ENCODE measurements at places on chromosomes 3 and 15.

DNA sequence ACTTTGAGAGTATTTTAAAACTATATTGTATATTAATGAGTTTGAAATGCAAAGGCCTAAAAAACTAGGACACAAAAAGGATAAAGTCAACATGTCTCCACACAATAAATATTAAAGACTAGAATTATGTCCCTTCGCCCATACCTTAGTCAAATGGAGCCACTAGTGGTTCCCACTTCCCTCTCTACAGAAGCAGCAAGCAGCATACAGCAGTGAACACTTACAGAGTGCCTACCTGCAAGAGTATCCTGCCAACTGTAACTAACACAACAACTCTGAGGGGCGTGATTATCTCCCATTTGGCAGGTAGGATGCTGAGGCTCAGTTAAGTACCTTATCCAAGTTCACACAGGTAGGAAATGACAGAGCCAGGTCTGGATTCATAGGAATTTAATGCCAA is 17.2 kb downstream of the DYNC1LI1 start:
- no peak for DNase-seq

DNA sequence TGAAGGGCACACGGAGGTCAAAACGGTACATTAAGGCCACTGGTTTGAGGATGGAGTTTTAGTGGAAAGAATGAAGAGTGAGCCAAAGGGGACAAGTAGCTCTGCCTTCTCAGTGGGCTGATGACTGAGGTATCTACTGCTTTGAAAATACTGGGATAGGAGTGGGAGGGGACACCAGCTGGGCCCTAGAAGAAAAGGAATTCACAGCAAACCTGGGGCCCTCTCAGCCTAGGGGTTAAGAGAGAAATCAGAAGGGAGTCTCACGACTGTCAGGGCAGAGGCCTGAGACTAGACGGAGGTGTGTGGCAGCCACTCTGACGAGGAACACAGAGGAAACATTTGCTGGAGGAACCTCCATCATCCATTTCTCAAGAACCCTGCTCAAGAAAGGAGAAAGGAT is 75.1 kb downstream of the TNIK start:
- DNase-seq, result no peak

- DNase-seq, result no peak
These were observed 273.6 kb downstream of the THRB start for GRCh38 chr3:24220859-24221657.

GRCh38 chr3:171456765-171457606 is 3.2 kb downstream of the TNIK start:
- no peak for DNase-seq

GRCh38 chr15:66882251-66883020 is 180.4 kb downstream of the SMAD6 start:
- DNase-seq, result no peak

GRCh38 chr3:12246497-12247163 is 42.2 kb upstream of the PPARG start:
- DNase-seq, result no peak

DNA sequence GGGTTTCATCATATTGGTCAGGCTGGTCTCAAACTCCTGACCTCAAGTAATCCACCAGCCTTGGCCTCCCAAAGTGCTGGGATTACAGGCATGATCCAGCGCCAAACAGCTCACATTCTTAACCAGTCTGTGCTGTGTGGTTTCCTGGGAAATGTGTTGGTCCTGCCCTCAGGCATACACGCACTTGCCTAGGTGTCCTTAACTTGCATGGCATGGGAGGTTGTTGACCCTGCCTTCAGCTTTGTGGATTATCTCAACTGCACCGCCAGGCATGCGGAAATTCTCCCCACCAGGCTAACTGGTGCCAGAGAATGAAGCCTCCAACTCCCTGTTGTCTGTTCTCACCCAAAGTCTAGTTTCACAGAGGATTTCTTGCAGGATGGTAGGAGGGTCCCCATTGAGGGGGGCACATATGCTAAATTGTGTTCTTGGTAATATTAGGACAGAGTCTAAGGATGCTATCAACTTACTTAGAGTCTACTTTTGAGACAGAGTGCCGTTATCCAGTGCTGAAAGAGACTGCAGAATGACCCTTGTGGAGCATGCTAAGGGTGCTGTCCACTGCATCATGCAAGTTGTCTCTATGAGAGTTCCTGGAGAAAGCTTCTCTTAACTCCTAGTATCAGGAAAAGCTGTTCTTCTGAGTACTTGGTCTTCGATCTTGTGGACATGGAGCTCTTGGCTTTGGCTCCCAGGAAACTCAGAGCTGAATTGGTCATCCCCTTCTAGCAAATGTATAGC is 61.6 kb upstream of the EIF1B start:
- DNase-seq, result no peak

DNA sequence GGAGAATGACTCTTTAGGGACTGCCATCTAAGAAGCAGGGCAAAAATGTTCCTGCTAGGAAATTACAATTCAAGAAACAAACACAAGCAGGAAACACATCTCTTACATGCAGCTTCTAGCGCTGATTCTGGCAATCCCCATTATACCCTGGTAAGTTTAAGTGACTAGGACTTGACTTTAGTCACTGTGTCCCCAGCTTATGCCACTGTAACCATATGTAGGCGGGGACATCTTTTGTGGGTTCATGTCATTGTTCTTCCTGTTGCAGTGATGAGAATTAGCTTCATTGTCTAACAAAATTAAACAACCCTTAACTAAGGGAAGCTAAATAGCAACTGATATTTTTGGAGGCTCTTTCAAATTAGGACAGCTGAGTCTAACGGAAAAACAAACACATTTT is 17.9 kb upstream of the FAM81A start:
- DNase-seq, result no peak

- no peak for DNase-seq
These were observed 77.7 kb downstream of the OCA2 start for GRCh38 chr15:28021281-28022039.

DNA sequence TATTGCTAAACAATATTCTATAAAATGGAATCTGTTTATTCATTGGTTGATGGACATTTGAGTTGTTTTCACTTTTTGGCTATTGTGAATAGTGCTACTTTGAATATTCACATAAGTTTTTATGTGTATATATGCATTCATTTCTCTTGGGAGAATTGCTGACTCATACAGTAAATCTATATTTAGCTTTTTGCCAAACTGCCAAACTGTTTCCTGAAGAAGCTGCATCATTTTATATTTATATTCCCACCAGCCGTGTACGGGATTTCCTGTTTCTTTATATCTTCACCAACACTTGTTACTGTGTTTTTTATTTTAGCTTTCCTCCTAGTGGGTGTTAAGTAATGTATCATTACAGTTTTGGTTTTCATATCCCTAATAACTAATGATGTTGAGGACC is 12.5 kb upstream of the TCAIM start:
- DNase-seq, result no peak

DNA sequence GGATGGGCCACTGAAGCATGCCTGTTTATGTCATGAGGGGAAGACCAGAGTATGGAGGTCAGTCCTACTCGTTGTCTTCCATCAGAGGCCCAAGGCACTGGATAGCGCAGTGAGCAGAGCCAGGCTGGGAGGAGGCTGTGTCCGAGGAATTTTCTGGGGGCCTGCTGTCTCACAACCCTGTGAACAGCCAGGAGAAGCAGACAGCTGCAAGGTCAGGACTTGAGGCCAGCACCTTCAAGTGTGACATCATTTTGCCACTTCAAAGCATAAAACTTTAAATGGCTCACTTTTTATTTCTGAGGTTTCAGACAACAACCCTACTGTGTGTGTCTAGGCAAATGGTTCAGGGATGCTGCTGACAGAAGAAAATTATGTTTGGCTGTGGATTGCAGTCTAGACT is 47.2 kb downstream of the TMED3 start:
- DNase-seq, result no peak

DNA sequence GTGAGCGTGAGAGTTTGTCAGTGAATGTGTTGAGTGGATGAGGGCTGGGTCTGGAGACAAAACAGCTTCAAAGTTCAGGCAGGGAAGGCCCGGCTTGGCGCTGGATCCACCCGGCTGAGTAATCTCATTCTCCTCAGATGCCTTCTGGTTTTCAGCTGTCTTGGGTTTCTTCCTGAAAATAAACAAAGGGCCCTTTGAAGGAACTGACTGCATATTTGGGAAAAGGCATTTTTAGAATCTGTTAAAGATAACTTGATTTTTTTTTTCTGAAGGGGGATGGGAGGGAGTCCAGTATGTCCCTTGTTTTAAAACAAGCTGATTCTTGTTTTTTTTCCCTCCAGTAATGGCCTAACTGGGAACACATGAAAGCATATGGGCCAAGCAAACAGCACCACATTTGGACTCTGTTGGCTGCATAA is 86.4 kb downstream of the TIGIT start:
- DNase-seq, result no peak

- no peak for DNase-seq
These were observed 12.4 kb downstream of the GORASP1 start for GRCh38 chr3:39094851-39095677.

DNA sequence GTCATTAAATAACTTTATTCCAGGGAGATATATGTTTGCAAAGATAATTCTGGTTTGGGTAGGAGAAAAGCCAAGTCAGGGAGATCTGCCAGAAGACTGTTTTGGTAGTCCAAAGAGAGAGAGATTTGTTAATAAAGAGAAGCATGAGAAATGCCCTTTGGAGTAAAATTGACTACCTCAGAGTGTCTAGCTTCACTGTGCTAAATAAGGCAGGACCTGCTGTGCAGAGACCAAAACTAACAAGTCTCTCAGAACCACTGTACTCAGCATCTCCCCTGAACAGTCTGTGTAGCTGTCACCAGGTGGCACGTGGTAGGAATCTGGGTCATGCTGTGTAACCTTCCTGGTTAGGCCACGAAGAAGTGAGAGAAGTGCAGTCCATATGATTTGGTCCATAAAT is 31.6 kb upstream of the SLC35G2 start:
- peak; percentile 41 for DNase-seq

GRCh38 chr3:78255403-78255802 is 1215.5 kb downstream of the ROBO2 start:
- no peak for DNase-seq

DNA sequence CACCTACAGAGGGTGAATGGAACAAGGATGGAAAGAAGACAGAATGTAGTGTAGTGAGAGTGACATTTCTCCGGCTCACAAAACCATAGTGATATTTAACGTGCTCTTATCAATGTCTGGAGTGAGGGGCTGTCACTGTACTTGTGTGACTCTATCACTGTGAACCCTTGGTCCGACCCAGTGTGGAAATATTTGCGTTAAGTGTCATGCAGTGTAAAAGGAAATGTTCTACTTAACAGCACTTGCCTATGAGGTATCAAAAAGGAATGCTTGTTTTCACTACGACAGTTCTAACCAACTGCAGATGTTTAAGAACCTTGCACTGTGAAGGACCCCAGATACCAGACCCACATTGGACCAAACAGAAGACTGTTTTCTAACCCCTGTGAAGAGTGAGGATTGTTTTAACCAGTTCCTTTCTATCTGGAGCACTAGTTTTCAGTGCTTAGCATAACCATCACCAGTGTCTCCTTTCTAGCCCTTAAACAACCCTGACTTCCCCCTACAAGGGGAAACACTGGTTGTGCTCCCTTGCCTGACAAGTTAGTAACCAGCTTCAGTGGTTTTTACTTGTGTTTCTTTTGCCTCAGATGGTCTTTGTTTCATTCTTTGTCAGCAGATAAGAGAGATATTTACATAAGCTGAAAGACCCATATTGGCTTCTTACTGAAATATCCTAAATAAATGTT is 144.7 kb upstream of the ABHD17C start:
- DNase-seq, result no peak

Data from GM19239 (cell line).